OCI-LY7 (cell line): ENCODE measurements at places on chromosomes 16 and 17.
A peak's percentile ranks its signal among the peaks of the same experiment; 100 is the strongest.

DNA sequence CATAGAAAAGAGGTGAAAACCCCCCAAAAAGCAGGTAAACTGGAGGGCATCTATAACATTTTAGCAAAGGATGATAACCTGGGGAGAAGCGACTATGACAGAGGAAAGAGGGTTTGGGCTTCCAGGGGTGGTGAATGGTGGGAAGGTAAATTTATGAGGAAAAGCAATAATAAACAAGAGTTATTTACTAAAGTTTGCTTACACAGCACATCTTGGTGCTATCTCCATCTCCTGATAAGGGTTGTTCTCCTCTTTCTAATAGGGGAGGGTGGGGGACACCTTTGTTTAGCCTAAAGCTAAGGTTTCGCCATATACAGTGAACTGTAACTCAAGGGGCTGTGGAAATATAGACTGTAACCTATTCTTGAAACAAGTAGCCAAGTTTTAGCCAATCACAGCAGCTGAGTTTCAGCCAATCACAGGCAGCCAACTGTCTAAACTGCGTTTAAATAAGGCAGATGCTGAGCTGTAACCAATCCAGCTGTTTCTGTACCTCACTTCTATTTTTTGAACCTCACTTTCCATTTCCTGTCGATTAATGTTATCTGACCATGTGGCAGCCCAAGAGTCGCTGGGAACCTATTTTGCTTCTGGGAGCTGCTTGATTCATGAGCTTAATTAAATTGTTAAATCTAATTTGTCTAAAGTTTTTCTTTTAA lies 191.8 kb downstream of the MAP2K6 start:
- DNase-seq: peak; percentile 31

- DNase-seq: no peak
Measured at GRCh38 chr16:4556580-4556979, 440 bp downstream of the C16orf96 start.

GRCh38 chr16:51812945-51813344 lies 661.9 kb upstream of the SALL1 start:
- no peak for DNase-seq

GRCh38 chr17:65389426-65389825 lies 172.0 kb downstream of the AXIN2 start:
- no peak for DNase-seq

- no peak for DNase-seq
Measured at GRCh38 chr16:30031477-30031918, 427 bp upstream of the TLCD3B start.

DNA sequence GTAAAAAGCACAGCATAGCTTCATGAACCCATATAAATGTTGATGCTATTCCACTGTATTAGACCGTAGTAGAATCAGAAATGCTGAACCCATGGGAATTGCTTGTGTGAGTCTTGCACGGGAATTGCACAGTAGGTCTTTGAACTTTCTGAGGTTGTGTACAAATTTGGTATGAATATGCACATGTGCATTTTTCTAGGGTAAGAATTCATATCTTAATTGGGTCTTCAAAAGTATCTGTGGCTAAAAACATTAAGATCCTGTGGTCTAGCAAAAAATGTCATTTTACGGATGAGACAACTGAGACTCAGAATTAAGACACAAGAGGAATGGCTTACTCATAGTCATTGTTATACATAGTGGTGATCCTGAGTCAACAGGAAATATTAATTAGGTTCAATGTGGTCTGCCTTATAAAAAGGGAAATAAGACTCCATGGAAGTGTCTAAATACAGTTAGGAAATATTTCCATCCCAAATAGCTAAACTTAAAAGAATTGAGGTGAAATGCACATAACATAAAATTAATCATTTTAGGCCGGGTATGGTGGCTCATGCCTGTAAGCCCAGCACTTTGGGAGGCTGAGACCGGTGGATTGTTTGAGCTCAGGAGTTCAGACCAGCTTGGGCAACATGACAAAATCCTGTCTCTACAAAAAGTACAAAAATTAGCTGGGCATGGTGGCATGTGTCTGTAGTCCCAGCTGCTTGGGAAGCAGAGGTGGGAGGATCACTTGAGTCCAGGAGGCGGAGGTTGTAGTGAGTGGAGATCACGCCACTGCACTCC lies 22.8 kb downstream of the TAOK1 start:
- no peak for DNase-seq

GRCh38 chr16:57516176-57516725 lies 20.1 kb downstream of the CCDC102A start:
- no peak for DNase-seq

GRCh38 chr16:28905229-28905754 lies 19.7 kb downstream of the RABEP2 start:
- no peak for DNase-seq

- DNase-seq: no peak
Measured at GRCh38 chr17:44320066-44320465, 4.6 kb downstream of the SLC25A39 start.

DNA sequence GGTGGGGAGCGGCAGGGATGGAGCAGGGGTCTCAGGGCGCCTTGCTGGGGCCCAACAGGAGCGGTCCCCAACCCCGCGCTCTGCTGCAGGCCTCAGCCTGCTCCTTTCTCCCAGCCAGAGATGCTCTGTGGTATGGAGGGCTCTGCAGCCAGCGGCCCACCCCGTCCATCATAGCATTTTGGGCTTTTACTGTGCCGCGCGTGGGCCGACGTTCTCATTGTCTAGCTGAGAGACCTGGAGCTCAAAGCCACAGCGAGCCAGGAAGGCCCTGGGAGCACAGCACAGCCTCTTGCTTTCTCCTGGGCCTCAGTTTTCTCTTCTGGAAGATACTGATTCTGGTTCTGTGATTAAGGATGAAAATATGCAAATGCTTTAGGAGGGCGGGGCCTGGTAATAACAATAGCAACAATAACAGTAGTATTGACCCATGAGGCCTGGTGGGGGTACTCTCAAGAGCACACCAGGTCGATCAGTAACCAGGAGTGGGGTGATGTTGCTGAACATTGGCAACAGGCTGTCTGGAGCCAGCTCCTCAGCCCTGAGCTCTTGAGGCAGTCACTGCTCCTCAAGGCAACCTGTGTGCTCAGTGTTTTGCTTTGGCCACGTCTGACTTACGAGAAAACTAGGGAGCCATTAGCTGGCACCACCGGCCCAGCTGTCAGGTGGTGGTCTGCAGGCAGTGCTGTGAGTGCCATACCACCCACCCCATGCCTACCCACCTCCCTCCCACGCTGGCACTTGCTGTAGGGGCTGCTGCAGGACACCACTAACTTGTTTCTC lies 1.1 kb upstream of the RASD1 start:
- no peak for DNase-seq

- DNase-seq: peak; percentile 100
Measured at GRCh38 chr16:58129097-58129936, at the start of gene CFAP20. Gene CFAP20 (minus strand): TSS chr16:58129381. CDS start chr16:58129115, 266 bp downstream.

DNA sequence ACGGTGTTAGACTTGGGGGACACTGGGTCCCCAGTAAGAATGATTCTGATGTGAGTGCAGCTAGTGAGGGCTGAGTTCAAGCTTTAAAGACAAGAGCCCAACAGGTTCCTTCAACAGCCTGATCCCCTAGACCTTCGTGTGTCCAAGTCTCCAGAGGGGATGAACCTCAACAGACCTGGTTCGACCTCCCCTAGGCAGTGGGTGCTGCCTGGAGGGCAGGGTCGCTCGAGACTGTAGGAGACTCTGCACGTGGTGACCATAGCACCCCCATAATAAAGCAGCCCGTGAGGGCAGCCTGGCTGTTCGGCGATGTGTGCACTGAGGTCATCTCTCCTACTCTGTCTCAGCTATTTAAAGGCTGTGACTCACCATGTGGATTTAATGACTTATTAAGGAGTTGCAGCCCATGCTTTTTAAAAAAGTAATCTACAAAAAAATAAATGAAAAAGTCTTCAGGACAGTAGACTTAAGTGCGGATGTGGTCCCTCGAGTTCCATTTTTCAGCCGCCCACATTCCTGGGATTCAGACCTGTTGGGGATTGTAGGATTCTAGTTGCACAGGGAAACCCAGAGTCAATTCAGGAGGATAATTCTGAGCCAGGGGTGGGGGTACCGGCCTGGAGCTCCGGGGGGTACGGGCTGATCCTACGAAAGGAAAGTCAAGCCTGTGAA lies 23.4 kb upstream of the METRNL start:
- DNase-seq: no peak

DNA sequence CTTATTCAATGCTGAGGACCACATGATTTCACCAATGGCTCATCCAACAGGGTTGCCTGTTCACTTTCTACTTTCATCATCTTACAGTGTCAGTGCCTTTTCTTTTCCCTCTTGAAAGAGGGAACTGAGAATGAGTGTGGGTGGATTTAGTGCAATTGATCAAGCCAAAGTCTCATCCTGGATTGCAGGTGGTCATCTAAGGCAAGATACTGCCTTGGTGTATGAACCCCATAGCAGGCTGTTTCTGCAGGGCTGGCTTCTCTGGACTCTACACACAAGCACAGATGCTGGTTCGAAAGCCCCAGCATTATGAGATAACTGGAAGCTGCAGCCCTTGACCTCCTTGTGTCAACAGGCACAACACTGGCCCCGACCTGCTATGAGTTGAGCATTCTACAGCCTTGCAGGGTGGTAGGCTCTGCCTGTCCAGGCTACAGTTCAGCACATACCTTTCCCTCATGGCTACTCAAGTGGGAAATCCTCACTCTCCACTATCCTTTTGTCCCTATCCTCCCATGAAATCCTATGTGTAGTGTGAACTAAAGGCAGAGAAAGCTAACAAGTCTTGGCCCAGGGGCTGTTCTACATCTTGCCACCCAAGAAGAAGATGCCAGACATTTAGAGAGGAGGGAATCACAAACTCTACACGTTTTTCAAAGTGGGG lies 358.7 kb downstream of the SLC39A11 start:
- DNase-seq: peak; percentile 29

DNA sequence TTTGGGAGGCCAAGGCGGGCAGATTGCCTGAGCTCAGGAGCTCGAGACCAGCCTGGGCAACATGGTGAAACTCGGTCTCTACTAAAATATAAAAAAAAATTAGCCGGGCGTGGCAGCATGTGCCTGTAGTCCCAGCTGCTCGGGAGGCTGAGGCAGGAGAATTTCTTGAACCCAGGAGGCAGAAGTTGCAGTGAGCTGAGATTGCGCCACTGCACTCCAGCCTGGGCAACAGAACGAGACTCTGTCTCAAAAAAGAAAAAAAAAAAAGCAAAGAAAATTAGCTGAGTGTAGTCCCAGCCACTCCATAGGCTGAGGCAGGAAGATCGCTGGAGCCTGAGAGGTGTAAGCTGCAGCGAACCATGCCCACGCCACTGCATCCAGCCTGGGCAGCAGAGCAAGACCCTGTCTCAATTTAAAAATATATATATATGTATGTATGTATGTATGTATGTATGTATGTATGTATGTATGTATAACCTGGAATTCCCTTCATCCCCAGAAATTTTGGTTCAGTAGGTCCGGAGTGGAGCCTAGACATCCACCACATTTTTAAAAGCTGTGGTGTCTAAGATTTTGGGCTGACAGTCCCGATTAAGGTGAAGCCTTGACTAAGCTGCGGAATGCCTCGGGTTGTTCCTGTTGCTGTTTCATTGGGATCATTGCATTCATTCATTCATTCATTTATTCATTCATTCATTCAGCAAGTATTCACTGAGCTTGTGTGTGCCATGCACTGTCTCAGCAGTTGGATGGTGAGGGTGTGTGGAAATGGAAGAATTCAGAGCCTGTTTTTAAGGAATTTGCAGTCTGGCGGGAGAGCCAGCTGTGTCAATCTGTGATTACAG lies 25.9 kb downstream of the TMEM94 start:
- DNase-seq: no peak

DNA sequence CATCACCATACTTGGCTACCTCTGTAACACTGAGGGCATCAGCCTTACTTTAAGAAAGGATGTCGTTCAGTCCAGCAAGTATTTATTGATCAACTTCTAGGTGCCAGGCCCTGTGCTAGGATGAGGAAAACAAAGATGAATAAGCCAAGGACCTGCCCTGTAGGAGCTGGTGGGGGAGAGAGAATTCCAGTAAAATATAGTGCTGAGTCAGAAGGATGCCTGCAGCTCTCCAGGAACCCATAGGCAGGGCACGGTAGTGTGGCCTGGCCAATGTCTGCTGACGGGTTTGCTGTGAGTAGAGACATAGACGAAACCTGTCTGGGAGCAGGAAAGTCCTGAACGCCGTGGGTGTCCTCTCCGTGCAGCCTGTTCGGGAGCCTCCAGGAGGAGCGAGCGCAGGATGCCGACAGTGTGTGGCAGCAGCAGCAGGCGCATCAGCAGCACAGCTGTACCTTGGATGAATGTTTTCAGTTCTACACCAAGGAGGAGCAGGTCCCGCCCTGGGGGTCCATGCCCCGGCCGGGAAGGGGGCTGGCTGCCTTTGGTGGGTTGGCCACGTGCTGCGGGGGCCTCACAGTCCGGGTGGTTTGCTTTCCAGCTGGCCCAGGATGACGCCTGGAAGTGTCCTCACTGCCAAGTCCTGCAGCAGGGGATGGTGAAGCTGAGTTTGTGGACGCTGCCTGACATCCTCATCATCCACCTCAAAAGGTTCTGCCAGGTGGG lies 55.6 kb downstream of the USP43 start:
- DNase-seq: no peak

- no peak for DNase-seq
Measured at GRCh38 chr16:54031107-54031760, 255.4 kb downstream of the IRX3 start.

DNA sequence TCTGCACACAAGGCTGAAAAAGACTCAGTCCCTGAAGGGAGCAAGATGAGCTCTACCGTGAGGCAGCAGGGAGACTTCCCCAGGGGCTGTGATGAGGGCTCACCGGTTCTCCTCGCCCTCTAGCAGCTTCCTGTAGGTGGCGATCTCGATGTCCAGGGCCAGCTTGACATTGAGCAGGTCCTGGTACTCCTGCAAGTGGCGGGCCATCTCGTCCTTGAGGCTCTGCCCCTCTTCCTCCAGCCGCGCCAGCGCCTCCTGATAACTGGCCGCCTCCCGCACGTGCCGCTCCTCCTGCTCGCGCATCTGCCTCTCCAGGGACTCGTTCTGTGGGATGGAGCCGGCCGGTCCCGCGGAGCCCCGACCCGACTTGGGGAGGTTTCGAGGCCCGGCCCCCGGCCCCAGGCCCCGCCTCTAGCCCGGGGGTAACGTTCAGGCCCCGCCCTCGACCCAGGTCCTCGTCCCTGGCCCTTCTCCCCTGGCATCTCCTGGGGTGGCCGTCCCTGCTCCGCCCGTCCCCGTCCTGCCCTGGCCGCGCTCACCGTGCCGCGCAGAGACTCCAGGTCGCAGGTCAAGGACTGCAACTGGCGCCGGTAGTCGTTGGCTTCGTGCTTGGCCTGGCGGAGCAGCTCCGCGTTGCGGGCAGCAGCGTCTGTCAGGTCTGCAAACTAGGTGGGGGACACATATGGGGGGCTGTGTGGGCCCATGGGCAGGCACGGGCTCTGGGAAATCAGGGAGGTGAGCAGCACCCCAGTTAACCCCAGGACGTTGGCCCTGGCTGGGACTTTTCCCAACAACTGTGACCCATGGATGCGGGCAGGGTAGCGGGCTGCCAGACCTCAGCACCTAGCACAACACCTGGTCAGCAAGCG lies 3.9 kb downstream of the GFAP start:
- DNase-seq: peak; percentile 56
